Stimulated activated CD8-positive, alpha-beta memory T cell treated with anti-CD3 and anti-CD28 coated beads, Interleukin-15, amount 100 ng/mL, for 24 hours (primary cell): ENCODE measurements at places on chromosomes 4 and X.

- no peak for DNase-seq
Measured at GRCh38 chrX:7889135-7889534, 38.1 kb downstream of the PNPLA4 start.

GRCh38 chr4:140662082-140662869 lies 93.5 kb upstream of the UCP1 start:
- DNase-seq = no peak

DNA sequence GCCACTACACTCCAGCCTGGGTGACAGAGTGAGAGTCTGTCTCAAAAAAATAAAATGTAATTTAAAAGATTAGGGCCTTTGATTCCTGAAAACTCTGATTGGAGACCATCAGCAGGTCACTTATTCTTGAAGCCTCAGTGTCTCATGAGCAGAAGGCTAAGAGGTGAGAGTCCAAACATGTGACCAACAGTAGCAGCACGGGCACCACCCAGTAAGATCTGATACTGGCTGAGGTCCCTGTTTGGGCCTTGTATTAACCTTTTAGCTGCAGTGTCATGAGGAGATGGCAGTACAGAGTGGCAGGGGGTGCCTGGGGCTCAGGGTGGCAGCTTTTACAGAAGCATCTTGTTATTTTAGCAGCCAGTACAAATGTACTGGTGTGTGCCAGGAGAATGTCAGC lies 89.3 kb downstream of the FHDC1 start:
- DNase-seq = no peak

DNA sequence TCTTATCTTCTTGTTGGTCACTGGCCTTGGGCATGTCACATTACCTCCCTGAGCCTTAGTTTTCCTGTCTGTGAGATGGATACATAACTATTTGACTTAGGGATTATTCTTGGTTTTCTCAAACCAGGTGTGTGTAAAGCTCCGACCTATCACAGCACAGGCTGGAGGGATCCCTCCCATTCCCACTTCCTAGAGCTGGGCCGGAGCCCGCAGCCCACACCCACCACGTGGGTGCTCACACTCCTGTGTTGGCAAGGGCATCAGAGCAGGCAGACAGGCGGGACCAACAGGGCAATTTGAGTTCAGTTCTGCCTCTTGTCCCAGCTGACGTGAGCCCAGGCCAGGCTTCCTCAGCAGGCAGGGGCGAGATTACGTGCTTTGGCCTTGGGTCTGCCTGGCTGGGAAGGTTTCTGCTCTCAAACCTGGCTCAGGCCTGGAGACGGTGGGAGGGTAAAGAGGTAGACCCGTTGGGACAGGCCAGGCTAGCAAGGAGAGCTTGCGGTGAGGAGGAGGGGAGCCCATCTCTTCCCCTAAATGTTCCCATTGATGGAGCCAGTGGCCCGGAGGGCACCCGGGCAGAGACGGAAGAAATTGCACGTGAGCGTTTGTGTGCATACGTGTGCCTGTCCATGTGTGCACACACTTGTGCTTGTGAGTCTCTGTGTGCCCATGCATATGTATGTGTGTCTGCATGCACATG lies 734 bp upstream of the SH3TC1 start:
- no peak for DNase-seq

DNA sequence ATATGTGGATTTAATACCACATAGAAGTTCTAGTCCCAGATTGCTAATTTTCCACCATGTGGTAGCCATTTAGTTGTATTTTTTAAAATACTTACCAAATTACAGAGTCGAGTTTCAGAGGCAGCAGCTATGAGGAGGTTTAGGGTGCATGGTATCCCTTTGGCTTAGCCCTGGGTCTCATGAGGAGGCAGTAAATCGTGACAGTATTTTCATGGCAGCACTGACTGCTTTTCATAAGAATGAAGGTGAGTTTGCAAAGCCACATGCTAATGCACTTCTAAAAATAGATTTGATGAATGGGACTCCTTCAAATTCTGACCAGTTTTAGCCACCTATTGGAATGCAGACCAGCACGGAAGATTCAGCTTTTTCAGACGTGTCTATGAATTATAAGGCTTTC lies 114.0 kb upstream of the FRG1 start:
- no peak for DNase-seq

DNA sequence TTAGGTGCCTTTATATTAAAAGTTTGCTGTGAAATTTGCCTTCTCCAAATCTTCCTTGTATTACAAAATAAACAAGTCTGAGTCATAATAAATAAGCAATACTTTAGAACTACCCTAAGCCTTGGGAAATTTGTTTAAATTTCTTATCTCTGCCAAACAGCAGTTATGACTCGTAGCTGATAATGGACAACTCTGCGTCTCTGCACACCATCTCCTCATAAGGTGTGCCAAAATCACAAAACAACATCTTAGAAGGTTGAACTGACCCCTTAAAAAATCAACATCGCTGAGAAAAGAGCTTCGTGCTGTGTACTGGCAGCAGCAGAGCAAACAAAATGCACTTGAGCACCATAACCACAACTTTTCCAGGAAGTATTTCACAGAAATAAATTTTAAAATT lies 22.0 kb downstream of the OR13H1 start:
- DNase-seq = no peak

DNA sequence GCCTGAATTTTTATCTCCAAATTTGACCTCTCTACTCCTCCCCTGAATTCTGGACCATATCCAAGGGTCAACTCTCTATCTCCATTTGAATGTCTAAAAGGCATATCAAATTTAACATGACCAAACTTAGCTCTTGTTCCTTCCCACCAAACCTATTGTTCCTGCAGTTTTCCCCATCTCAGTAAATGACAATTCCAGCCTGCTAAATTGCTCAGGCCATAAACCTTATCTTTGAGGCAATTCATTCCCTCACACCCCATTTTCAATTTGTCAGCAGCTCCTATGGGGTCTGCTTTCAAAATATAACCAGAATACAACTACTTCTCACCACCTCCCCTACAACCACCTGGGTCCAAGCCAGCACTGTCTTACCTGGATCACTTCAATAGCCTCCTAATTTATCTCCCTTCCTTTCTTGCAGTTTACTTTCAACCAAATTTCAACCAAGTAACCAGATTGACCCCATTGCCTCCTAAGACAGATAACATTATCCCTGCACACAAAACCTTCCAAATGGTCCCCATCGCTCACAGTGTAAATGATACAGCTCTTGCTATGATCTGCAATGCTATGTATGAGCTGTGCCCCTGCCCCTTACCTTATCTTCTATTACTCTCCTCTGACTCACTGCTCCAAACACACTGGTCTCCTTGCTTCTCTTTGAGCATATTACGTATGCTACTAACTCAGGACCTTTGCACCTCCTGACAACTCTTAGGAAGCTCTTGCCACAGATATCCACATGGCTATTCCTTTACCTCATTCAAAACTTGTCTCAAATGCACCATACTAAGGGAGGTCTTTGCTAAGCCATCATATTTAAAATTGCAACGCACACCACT lies 66.0 kb downstream of the CAMK2D start:
- no peak for DNase-seq

- DNase-seq = no peak
Measured at GRCh38 chr4:112564706-112565270, 48.8 kb upstream of the NEUROG2 start.

GRCh38 chr4:177771645-177772044 lies 329.4 kb upstream of the AGA start:
- no peak for DNase-seq
